Activated T-cell treated with anti-CD3 and anti-CD28 coated beads for 1 hour (primary cell): ENCODE measurements at places on chromosomes 7 and 10.

DNA sequence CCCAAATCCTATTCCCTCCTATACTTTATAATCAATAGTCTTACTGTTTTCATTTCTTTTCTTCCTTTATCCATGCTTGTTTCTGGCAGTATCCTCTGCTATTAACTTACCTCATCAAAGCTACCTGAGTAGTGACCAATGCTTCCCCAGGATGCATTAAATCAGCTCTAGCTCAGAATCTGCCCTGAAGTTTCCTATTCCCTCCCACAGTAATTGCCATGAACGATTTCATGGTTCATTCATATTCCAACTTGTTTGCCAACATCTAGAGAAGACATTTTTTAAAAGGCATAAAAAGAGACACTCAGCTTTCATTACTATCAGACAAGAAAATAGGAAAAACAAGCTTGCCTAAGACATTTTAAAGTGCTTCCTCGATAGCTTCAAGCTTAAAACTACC is 42.3 kb downstream of the COA1 start:
- no peak for DNase-seq

- DNase-seq, result no peak
These were observed 57.3 kb downstream of the ST7 start for GRCh38 chr7:117010375-117011133.

DNA sequence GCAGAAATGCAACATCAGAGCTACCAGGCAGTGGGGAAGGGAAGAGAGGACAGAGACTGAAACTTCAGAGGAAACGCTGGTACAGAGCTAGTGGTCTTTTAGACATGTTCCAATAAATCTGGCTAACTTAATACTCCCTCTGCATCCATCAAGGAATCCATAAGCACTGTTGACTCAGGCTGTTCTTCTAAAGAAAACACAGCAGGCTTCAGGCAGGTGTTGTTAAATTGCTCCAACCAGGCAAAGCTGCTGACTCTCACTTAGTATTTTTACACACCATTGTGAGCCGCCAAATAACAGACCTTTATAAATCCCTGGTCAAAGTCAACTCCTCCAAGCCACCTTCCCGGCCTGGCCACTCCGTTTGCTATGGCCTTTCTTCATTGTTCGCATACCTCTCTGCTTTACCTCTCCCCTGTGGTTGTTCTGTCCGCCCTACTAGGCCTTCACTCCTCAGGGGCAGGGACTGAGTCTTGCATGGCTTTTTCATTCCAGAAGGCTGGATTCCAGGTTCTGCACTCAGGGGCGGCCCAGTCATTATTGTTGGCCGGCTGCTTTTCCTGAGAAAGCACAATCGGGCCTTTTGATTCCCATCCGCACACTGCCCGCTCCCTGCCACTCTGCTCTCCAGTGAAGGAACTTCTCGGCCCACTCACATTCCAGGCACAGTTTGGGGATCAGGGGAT is 18.4 kb downstream of the CREB3L2 start:
- DNase-seq, result no peak

DNA sequence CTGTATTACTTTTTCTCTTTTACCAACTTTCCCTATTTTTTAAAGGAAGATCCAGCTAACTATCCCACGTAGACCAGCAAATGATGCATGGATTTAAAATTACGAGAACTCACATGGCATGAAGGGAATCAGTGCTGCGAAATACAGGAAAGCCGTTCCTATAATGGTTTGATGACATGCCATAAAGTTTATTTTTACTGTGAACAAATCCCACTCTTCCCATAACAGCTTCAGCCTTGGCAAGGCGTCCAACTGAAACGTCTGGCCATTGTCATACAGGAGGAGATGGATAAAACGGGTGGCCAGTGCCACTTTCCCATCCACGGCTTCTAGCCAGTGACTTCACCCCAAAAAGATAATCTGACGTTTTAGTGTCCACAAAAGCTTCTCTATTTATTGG is 106.2 kb upstream of the DDC start:
- no peak for DNase-seq

DNA sequence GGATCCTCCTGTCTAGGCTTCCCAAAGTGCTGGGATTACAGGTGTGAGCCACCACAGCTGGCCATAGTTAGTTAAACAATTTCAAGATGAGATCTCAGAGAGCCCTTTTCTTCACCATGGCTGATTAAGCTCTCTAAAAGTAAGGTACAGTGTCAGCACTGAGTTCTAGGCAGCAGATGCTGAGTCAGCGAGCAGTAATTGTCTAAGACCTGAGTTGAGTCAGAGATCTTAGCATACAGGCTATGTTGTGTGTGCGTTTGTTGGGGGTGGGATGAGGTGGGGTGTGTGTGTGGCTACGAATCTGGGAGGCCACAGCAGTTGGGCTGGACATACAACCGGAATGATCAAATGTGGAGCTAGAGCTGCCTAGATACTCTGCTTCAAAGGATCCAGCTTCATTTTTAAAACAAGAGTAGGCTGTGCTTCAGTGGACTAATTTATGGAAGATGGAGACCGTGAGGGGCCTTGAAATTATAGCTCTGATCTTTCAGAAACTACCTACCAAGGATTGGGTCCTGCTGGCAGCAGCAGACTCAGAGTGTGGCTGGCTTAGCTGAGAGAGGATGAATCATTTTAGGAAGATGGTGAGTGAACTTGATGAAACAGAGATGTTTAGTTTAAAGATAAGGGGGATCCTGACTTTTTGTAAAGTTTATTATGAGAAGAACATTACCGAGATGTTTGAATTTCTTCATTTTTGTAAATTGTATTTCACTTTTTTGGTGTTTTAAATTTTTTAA is 17.5 kb upstream of the MTPN start:
- DNase-seq, result no peak

GRCh38 chr7:36677769-36678437 is 46.4 kb downstream of the AOAH start:
- DNase-seq, result no peak

DNA sequence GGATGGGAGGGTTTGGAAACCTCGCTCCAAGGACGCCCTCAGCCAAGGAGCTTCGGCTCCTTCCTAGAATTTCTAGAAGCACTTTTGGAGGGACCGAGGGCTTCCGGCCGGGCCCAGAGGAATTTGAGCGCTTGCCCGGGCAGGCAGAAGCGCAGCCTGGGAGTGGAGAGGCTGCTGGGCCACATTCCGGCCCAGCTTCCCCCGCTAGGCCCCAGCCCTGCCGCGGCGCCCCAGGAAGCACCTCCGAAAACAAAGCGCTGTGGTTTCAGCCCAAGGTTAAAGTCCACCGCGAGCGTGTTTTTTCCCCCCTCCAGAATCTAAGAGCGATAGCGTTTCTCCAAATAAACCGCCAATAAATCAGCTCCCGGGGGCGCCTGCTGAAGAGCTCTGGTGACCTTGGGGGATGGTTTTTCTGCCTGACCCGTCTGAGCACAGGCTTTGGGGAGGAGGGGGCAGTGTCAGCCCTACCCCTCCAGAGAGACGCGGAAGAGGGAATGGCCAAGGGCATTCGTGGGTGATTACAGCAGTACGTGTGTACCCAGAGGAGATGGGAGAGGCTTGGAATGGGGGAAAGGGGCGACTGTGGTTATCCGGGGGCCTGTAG is 5.7 kb upstream of the TNRC18 start:
- no peak for DNase-seq

DNA sequence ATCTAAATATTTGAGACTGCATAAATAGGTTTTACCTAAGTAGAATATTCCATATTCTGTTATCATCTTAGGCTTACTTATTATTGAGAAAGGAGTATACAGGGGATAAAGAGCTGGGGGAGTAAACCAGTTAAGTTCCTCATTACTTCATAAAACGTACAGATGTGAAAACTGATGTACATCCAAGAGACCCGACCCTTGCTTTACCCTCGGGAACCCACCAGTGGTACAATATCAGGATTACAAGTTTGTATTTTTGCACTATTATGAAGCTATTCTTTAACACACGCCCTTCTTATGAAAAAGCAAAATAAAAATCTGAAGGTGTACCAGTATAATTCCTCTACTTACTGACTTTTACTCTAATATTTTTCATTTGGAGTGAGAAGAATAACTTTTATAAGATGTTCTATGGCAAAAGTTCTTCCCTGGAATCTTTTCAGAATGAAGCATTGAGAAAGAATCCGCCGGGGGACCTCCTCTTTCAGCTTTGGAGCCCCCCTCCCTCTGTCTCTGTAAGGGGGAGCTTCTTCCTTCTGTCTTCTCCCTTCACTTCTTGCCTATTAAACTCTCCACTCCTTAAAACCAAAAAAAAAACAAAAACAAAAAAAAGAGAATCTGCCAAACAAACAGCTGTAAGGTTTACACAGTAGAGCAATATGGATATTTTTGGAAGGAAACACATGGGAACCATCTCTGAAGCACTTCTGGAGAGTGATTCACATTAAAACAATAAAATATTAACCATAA is 550.0 kb downstream of the TNS3 start:
- no peak for DNase-seq

DNA sequence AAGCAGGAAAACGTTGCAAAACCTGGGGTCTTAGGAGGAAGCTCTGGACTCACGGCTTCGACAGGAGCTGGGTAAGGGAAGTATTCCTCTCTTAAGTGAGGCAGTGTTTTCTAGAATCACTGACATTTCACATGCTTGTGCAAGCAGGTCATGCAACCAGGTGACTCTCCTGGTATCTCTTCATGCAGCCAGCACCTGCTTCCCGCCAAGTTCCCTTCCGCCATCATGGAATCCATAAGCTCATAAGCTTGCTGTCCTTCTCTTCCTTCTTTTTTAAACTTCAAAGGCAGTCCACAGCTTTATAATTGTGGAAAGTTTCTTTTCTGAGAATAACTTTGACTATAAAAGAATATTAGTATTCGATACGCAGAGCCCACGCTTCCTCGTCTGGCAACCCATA is 256.1 kb downstream of the TCERG1L start:
- DNase-seq, result no peak

- DNase-seq, result no peak
These were observed 84.0 kb upstream of the FAM3C start for GRCh38 chr7:121480058-121480457.

DNA sequence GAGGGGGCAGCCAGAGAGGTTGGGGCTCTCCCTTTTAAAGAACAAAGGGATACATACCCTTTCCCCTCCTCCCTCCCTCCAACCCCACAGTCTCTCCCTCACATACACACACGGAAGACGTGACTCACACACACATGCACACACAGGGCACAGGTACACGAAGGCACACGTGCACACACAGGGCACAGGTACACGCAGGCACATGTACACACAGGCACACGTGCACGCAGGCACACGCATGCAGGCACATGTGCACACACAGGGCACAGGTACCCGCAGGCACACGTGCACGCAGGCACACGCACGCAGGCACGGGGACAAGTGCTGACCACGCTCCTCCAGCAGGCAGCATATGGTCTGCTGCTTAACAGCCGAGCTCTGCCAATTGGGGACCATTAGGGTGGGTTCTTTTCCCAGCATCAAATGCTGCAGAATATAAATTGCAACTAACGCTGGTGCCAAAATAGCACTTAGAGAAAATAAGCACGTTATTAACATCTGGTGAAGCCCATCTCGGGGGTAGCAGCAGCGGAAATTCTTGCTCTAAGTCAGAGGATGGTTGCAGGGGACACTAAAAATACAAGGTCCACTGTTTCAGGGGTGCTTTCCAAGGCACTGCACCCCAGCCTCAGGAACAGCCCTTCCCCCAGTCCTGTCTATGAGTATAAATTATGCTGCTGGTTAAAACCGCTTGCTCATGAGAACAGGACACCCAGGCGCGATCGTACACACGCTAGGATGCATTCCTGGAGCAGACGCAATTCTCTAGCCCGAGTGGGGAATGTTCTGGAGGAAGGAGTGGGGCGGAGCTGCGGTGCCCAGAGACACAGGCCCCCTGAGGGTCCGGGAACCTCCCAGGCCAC is 55.2 kb upstream of the TNRC18 start:
- DNase-seq, result no peak

DNA sequence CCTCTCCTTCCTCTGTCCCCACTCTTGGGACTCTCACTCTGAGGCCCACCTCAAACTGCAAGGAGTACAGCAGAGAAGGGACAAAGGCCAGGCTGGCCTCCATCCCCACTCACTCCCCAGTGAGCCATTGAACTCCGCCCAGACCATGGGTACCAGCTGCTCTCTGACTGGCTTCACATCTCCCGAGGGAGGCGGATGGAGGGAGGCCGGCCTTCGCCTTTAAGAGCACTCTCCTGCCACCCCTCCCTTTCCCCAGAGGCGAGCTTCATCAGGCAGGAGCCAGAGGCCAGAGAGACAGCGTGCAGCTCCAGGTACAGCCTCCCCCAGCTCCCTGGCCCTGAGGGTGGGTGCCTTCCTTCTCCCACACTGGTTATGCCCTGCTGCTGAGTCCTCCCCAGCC is 1.8 kb upstream of the LDB3 start:
- DNase-seq, result no peak

DNA sequence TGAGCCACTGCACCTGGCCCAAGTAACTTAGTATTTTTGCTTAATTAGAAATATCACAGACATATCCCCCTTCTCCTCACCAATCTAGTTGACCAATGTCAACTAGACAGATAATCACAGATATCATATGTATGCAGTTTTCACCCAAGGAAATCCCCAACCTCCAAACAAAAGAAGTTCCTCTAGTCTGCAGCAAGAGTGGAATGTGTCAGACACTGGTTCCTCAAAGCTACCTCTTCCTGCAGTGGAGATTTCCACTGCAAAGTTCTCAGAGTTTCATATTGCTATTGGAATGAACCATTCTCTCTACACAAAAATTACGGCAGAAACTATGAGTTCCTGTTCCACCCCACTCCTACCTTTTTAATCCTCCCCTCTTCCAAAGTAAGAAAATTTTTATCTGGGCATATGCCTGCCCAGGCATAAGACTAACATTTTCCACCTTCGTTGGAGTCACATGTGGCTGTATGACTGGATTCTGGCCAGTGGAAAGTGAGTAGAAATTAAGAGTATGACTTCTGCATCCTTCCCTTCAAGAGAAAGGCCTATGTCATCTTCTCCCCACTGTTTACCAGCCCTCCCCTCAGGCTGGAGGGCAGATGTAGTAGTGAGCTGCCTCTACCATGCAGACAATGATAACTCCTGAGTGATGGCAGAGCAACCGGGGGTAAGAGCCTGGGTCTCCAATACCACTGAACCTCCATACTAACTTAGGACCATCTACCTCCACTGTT is 103.0 kb downstream of the MYOF start:
- DNase-seq, result no peak

DNA sequence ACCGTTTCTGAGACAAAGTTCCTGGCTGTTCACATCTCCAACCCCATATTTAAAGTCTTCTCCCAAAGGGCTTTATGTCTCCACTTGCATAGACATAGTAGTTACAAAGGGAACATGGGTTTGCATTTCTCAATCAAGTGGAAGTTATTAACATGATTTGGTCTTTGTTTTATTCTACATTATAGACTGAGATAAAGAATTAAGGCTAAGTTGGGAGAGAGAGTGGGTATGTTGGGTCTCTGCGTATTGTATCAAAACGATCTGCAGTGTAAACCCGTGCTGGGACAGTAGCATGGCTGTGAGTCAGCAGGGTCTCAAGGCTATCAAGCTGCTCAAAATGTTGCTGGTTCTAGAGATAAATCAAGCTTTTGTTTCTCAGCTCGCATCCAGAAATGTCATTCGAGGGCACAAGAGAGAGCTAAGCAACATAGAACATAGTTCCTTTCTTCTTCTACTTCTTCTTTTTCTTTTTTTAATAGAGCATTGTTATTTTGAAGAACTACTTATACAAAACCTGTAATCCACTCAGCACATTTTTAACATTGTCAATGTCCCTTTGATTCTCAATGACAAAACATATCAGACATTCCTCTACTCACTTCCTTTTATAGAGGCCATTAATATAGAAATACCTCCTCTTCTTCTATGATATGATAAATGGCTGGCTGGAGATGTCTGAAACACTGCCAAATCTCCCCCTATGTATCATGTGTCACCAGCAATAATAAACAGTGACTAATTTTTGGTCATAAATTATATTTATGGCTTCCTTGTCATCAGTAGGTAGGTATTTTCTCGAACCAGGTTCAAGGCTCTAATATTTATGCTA is 34.5 kb upstream of the RHOBTB1 start:
- DNase-seq, result no peak
